Activated naive CD8-positive, alpha-beta T cell treated with anti-CD3 and anti-CD28 coated beads, Interleukin-2, amount 10 ng/mL, durations not matched to agents 7 days and 5 days (primary cell): ENCODE measurements at places on chromosomes 7 and 10. TPM values are rescaled to one million over a fixed set of nuclear protein-coding genes. Genes with fewer than 3 reads are reported as not detected.

Gene SLC26A3
- total RNA-seq, result not detected

Gene CALHM3
- total RNA-seq, result 0.17 TPM

DNA sequence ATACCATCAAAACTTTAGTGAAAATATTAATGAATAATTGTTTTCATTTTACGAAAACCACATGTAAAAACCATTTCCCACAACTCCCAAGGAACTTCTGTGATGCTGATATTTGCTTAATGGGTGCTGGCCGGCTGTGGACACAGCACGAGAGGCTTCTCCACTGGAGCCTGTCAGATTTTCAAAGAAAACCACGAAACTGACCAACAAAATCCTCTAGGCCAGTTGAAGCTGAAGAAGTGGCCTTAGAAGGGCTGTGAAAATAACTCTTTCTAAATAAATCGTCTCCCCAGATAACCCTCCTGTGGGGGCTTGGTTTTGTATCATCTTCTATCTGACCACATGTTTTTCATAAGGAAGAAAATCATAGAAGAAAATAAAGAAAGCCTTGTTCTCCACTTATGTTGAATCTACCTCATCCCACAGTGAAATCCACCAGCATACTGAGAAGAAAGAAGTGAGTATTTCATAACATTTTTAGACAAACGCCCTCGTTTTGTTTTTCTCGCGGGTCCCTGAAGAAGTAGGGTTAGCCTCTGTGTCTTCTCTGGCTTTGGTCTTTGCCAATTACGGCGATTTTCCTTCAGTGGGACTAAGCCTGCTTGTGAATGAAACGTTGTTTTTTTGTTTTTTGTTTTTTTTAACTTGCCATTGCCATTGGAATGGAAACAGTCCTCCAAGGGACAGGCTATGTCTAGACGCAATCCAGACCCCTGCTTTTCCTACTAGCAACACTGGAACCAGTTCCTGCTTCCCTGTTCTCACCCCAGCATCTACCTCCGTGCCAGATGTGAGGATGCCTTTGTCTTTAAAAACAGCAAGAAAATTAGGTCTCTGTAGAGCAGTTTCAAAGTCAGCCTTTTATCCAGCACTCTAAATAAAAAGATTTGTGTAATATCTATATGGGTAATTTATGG, 123.9 kb downstream of the ADAM12 start:
- DNase-seq, result no peak

- no peak for DNase-seq
Measured at GRCh38 chr10:86636311-86636710, 18.0 kb upstream of the OPN4 start.

DNA sequence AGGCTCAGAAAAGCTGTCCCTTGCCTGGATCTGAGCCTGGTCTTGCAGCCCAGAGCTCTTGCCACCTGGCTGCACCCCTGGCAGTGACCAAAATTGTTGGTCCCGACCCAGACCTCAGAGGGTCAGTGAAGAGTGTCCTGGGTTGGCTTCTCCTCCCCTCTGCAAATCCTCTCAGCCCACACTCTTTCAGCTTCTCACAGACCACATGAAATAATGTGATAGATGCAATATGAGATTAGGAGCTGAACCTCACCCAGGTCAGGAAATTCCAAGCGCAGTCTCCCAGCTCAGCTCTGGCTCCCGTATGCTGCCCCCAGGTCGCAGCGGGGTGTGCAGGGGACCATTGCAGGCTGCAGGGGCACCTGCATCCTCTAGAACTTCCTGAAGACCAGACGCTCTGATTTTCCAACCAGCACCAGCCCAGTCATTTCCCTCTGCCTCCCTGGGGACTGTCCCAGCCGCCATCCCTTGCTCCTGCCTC, 19.6 kb upstream of the RET start:
- DNase-seq, result peak; percentile 15

GRCh38 chr7:39973801-39974200, 23.7 kb downstream of the CDK13 start:
- no peak for DNase-seq

- DNase-seq, result no peak
Measured at GRCh38 chr10:113059371-113059780, 109.3 kb downstream of the TCF7L2 start.

DNA sequence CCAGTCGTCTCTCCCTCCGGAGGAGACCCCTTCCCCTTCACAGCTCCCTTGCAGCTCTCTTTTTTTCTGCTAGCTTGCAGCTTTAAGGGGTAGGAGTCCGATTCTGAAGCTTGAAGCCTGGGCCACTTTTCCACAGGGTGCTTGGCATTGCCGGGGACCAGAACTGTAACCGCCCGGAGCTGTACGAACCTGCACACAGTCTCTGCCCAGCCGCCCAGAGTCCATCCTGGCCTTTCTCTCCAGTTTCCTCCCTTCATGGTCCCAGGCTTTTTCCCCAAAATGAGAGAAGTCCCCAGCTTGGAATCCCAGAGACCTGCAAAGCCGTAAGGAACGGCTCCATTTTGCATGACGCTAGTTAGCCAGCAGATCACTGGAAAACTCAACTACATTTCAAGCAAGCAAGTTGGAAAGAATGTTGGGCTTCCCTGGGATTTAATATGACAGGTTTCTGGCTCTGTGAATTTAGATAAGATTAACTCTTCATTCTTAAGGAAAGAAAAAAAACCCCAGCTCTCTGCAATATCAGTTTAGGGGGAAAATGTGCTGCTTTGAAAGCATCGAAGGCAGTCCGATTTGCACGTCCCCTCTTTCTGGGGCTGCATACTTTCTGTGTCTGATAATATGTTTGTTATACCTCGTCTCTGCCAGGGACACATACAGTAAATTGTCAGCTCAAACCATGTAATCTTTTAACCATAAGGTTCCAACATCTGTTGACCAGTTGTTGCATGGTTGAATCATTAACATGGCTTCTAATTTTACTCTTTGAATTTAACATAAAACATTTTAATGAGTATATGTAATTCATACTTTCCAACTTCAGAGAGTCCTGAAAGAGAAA, 190.0 kb upstream of the LYZL2 start:
- DNase-seq, result no peak
